ENCODE measurements at places on chromosomes 5 and 9.

GRCh38 chr9:613771-614347 is 227.6 kb upstream of the DMRT1 start:
- DNase-seq, result peak; percentile 76

- DNase-seq, result no peak
These were observed at the start of gene ROR2 for GRCh38 chr9:91949946-91950664. Gene ROR2, minus strand, starts transcription at chr9:91950228.

- no peak for DNase-seq
These were observed 38.9 kb downstream of the MED27 start for GRCh38 chr9:132040808-132041207.

GRCh38 chr5:139768807-139769465 is 26.7 kb upstream of the PSD2 start:
- no peak for DNase-seq

DNA sequence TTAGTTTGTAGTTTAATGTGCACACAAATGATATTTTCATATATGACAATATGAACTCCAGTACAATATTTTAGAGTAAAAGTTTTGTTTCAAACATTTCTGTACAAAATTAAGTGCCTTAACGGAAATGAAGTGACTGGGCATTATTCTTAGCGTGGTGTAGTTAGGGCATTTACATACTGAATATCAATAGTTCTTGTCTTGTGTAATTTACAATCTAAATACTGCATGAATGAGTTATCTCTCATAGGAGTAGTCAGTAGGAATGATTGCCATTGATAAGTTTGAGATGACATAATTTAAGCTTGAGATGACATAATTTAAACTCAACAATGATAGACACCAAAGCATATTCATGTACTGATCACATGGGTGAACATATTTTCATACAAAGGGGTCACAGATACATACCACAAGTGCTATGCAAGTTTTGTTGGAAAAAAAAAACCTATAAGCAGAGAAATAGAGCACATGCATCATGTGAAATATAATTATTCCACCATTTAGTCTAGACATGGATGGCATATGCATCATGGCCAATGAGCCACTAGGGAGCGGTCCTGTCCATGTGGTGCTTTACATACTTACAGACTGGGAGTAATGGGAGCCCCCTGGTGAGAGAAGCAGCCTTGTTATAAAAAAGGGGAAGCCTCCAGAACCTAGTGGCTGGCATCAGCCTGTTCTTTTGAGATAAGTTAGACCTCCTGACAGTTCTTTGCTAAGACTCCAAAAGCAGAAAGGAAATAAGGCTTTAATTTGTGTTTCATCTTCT is 1523.9 kb downstream of the MAT2B start:
- no peak for DNase-seq

DNA sequence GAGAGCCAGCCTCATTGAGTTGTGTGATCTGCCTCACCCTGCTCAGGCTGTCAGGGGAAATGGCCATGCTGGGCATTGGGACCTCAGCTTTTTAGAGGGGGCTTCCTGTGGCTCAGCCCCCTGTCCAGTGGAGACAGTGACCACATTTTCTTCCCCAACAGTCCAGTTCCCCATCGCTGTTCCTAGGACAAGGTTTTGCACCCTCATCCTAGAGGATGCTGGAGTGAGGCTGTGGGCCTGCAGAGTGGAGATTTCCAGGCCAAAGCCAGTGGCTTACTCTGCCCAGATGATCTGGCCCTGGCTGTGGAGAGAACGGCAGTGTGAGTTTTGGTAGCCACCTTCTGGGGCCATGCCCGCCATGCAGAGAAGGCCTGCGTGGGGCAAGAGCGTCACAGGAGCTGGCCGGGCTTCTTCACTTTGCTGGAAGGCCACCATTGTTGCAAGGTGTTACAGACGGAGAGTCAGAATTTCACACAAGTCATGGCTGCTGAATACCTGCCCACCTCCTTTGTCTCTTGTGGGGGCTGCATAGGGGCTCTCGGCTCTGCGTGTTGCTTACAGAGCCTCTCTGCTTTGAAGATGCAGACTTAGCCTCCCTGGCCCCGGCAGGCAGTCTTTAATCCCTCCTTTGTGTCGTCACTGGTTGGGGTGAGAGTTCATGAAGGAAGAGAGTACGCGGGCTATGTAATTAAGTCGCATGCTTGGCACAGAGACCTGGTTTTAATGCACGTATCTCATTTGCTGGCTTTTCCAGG is 35.2 kb upstream of the PITX1 start:
- DNase-seq, result peak; percentile 31

DNA sequence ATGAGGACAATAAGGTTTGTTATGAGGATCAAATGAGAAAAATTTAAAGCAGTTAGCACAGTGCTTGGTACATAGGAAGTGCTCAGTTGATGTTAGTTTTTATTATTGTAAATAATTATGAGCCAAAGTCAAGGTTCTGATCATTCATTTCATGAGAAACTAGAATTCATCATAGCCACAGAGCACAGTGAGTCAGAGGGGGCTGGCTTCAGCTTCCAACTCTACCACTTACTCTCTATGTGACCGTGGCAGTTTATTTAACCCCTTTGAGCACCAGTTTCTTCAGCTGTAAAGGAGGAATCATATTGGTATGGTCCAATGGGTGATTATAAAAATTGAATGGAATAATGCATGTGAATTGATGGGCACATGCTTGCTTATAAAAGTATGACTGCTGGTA is 39.4 kb downstream of the KLHL3 start:
- DNase-seq, result no peak

DNA sequence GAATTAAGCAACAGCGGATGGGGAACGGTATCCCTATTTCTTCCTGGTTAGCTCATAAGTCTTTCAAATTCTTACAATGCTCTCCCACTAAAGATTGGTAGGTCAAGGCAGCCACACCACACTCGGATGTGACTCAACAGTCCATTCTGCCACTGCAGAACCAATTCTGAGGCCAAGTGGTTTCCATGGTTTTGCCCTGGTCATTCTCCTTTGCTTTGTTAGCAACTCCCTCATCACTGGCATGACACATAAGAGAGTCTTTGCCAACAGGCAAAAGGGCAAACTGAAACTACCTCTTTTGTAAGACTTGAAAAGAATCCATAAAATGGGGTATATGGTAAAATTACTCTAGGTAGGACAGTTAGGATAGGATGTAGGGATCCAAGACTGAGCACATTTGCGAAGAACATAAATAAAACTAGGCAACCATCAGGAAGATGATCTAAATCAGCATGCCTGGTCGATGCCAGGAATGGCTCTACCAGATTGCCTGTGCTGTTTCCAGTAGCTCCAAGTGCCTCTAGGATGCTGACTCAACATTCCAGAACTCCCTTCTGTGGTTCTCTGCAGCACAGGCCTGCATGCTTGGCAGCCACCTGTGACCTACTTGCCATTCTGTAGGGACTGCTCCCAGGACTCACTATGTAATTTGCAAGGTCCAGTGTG is 105.4 kb downstream of the DCP2 start:
- DNase-seq, result no peak

DNA sequence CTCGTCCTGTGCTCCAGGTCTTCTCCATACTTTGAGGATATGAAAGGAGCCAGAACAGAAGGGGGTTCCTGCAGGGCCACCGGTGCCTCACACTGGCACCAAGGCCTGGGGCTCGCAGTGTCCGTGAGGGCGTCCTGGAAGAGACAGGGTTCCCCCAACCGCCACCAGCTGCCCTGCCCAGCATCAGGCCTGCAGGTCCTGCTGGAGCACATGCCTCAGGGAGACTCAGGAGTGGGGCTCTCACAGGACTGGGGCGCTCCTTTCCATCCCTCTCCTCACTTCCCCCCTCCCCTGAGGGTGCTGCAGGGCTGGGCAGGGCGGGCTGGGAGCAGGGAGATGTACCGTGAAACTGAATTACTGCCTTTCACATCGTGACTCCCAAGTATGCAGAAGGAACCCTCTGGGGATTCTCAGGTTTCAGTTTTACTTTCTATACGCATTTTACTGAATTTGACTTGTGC is 31.7 kb downstream of the CEP72 start:
- peak; percentile 50 for DNase-seq

DNA sequence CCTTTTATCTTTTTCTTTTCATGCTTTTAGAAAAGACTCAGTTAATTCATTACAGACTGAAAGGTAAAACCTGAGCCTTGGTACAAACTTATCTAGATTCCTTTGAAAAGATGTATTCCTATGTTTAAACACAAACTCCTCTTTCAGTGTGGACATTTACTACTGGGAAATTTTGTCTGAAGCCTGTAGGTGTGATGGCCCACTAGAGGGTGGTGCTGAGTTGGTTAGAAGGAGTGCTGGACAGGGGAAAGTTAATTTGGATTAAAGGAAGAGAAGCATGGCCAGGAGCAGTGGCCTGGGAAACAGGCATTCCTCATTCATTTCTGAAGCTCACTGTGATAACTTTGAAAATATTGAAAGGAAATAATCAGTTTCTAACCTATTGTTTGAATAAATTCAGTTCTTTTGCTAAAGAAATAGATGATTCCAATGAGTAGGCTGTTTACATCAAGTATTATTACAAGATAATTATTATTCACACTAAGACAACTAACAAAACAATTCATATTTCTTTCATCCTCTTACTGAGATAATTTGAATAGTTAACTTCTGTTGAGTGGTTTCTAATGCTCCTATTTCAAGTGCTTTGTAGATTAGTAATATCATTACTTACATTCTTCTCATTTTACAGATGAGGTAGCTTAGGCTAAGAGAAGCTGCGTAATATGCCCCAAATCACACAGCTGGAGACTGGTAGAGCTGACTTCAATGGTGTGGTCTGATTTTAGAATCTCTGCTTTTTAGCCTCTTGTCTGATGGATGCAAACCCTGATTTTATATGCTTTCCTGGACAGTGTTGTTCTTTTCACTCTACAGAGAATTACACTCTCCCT is 150.9 kb downstream of the ADGRV1 start:
- no peak for DNase-seq

DNA sequence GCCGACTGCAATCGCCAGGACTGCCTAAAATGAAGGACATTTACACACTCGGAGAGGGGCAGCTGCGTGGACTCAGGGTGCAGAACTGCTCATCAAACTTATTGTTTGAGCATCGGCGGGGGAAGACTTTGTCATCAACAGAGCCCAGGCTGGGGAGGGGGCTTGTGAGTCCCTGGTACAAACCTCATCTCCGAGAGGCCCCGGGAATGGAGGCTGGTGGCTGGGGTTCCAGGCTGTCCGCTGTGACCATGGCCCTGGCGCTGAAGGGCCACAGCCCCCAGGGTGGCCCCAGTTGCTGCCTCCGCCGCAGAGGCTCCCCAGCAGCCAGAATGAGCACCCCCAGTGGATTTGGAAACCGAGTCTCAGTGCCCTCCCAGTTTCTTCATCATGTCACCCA is 46.1 kb upstream of the RNU6ATAC start:
- DNase-seq, result peak; percentile 56

DNA sequence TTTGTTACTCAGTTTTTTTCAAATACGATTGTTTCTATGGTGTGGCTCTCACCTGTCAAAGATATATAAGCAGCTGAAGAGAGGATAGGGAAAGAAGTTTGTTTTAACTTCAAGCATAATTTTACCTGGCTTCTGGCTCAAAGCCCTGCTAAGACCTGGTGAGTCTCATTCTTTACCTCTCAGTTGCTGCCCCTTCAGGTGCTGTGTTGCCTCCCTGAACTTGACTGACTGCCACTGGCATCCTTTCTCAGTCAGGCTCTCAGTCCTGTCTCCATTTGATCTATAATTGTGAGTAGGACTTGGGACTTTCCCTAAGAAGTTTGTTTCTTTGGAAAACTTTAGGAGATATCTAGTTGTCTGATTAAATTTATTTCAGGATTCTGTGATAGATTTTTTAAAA is 249.6 kb downstream of the IZUMO3 start:
- DNase-seq, result no peak

DNA sequence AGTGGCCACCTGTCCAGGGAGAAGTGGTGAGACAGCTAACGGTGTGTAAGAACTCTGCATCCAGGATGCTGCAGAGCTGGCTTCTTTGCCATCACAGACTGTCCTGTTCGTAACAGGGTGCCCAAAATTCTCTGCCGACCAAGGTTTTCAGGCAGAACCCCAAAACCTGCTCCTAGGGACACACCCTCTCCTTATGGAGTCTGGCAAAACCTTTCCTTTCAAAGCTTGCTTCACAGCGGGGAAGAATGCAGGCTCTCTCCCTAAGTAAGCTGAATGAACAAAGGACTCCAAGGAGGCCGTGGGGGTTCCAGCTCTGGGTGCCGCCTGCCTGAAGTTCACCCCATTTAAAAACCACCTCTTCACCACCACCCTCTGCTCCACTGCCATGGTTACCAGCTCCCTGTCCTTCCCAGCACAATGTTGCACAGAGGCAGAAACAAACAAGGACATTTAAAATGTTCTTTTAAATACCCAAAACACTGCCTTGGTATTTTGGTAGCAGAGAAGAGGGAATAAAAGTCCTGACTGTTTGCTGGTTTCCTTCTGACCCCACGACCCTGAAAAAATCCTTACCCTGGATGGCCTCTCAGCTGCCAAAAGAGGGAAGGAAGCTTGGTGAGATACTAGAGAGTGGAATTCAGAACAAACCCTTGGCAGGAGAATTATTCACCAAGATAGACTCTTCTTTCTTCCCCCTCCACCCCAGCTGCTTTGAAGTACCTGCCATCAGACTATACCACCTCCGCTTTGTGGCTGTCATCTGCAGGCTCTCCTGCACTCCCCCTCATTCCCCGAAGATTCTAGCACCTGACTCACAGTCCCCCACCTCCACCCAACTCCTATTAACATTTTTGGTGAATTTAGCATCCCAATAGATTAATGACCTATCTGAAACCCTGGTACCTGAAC is 7.1 kb upstream of the KLF9 start:
- peak; percentile 74 for DNase-seq

DNA sequence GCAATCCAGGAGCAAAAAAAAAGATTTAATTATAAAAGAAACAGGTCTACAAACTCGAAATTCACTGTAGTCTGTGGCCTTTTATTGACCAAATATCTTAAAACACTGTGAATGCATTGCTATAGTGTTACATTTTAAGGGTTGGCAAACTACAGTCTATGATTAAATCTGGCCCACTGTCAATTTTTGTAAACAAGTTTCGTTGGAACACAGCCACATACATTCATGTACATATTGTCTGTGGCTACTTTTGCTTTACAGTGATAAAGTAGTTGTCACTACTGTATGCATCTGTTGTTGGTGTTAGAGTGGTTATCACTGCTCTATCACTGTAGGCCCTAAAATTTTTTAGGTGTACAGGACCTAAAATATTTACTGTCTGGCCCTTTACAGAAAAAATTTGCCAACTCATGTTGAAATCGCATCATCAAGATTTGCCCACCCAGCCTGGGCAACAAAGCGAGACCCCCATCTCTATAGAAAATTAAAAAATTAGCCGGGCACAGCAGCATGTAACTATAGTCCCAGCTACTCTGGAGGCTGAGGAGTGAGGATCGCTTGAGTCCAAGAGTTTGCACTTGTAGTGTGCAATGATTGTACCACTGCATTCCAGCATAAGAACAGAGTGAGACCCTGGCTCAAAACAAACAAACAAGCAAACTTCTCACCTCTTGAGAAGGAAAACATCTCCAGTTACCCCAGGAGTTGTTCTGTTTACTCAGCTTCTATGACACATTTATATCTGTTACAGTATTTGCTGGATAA is 89.0 kb downstream of the ERBIN start:
- no peak for DNase-seq

DNA sequence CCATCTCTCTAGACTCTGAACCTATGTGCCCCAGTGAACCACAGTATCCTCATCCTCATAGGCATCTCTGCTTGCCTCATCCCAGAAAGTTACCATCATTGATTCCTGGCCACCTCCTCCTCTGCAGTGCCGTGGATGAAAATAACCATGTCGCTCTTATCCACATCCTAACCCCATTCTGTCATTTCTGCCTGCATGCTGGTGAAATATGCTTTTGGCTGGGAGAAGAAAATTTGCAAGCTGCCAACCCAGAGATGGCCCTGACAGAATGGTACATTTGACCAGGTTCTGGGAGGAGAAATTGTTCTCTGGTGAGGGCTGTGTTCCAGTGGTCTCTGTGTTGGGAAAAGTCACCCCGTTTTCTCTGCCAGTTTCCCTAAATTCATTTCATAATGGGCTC is 149.7 kb downstream of the NMUR2 start:
- no peak for DNase-seq

Measured in suprapubic skin (tissue), 4 donors.